Activated CD4-positive, alpha-beta T cell treated with anti-CD3 and anti-CD28 coated beads, Interleukin-2, amount 10 ng/mL, durations not matched to agents 24 days and 14 days (primary cell): ENCODE measurements at places on chromosomes 5 and 9. TPM values are rescaled to one million over a fixed set of nuclear protein-coding genes. Genes with fewer than 3 reads are reported as not detected.

The CCDC171 gene
- total RNA-seq, result 1.5 and 1.6 TPM in 2 replicates

DNA sequence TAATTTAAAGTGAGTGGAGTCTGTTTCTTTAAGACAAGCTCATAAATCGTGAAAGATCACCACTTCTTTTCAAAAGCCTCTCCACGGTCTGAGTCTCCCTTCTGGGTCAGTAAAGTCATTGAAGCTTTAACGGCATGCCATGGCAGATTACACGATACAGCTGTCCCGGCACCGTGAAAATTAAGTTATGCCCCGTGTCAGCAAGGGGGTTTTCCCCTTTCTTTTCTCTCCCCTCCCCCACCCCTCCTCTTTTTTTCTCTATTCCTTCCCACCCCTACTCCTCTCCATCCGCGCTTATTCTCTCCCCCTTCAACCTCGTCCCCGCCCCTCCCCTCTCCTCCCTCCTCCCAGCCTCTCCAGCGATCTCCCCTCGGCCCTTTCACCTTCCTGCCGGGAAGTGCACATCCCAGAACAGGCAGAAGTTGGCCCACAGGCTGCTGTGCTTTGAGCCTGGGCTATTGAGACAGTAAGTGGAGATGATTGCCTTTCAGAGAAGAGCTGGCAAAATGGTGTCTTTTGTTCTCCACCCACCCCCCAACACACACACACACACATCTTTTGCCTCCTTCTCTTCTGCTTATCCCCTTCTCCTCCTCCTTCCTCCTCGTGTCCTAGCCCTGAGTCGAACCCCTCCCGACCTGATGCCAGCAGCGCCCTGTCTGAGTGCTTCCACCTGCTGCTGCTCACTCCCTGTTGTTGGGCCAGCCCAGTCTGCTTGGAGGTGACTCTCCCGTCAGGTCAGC lies 44.1 kb downstream of the GAS1 start:
- no peak overlapping the region for H3K4me3 ChIP-seq
- no peak for DNase-seq
- H3K36me3 ChIP-seq, result no peaks in the 10 kb centered on the region
- H3K27me3 ChIP-seq, result peaks cover 38% of the 10 kb centered on the region

GRCh38 chr5:126508962-126509279 lies 85.7 kb downstream of the GRAMD2B start:
- peaks cover 9% of the 10 kb centered on the region for H3K4me1 ChIP-seq
- H3K36me3 ChIP-seq, result no peaks in the 10 kb centered on the region
- H3K27me3 ChIP-seq, result no peaks in the 10 kb centered on the region
- H3K4me3 ChIP-seq, result peak overlapping the region; percentile 13

The ZNF618 gene
- 0.14 and 0.19 TPM in 2 replicates for total RNA-seq

The SPATA31C2 gene
- total RNA-seq, result 0.09 and 0.24 TPM in 2 replicates

The PCDHB1 gene
- not detected in 2 replicates for total RNA-seq

The CDK9 gene
- total RNA-seq, result 79.1 and 96.4 TPM in 2 replicates

The NFIB gene
- total RNA-seq, result not detected in 2 replicates

The TICAM2 gene
- 0.86 and 1.0 TPM in 2 replicates for total RNA-seq

DNA sequence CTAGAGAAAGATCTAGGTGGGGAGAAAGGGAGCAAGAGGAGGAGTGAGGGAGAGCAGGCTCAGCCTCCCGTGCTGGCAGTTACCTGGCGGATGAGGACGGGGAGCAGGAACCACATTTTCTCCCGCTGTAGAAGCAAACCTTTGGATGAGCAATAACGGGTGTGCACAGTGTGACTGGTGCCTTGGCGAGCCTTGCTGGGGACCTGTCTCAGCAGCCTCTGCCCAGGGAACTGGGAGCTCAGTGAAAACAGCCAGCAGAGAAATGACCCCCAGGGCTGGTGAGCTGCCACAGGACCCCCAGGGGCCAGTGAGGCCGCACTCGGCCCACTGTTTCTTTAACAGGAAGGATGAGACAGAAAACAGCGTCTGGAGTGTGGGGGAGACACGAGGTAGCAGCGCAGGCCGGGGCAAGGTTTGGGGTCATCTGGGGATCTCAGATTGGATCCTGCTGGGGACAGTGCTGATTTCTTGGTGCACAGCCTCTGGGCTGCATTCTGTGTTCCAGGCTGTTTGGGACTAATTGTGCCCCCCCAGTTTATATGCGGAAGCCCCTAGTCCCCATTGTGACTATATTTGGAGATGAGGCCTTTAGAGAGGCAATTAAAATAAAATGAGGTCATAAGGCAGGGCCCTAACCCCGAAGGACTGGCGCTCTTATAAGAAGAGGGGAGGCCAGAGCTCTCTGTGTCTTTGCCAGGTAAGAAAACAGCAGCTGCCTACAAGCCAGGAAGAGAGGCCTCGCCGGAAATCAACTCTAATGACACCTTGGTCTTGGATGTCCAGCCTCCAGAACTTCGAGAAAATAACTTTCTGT lies 118.8 kb upstream of the PHYKPL start:
- no peaks in the 10 kb centered on the region for H3K36me3 ChIP-seq
- peaks cover 6% of the 10 kb centered on the region for H3K27me3 ChIP-seq
- no peak overlapping the region for H3K27ac ChIP-seq
- H3K4me3 ChIP-seq, result no peak overlapping the region
- peaks cover 2% of the 10 kb centered on the region for H3K4me1 ChIP-seq

GRCh38 chr5:145830594-145830993 lies 4.5 kb downstream of the PRELID2 start:
- no peak for DNase-seq
- no peak overlapping the region for H3K4me3 ChIP-seq
- H3K4me1 ChIP-seq, result peaks cover 9% of the 10 kb centered on the region
- H3K36me3 ChIP-seq, result no peaks in the 10 kb centered on the region
- no peak overlapping the region for H3K27ac ChIP-seq
- peaks cover 9% of the 10 kb centered on the region for H3K27me3 ChIP-seq

The PCSK1 gene
- not detected in 2 replicates for total RNA-seq

GRCh38 chr5:170142196-170142595 lies 36.5 kb downstream of the FOXI1 start:
- no peak overlapping the region for H3K27ac ChIP-seq
- H3K4me1 ChIP-seq, result no peaks in the 10 kb centered on the region
- H3K4me3 ChIP-seq, result no peak overlapping the region
- peaks cover 7% of the 10 kb centered on the region for H3K27me3 ChIP-seq
- H3K36me3 ChIP-seq, result no peaks in the 10 kb centered on the region

The FBP1 gene
- not detected in 2 replicates for total RNA-seq

- H3K27me3 ChIP-seq, result peaks cover 41% of the 10 kb centered on the region
- H3K4me1 ChIP-seq, result no peaks in the 10 kb centered on the region
- no peaks in the 10 kb centered on the region for H3K36me3 ChIP-seq
- no peak for DNase-seq
These were observed 6.8 kb upstream of the RECK start for GRCh38 chr9:36029765-36030528.

DNA sequence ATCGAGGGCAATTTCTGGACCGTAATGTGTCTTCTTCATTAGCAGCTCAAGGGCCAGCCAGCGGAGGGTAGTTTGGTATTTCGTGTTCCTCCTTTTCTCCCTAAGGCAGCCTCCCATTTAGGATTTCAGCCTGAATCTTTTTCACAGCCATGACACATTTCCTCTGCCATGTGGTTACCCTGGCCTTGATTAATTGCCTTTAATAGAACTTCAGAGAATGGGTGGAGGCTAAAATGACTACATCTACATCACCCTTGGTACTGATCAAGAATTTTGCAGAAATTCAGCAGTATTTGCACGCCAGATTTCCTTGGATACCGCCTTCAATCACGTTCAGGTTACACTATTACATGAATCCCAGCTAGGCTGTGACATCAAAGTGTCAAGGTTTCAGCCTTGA lies 58.0 kb downstream of the ADAMTS16 start:
- H3K4me3 ChIP-seq, result no peak overlapping the region
- H3K27ac ChIP-seq, result no peak overlapping the region
- H3K27me3 ChIP-seq, result peaks cover 1% of the 10 kb centered on the region
- no peak for DNase-seq

DNA sequence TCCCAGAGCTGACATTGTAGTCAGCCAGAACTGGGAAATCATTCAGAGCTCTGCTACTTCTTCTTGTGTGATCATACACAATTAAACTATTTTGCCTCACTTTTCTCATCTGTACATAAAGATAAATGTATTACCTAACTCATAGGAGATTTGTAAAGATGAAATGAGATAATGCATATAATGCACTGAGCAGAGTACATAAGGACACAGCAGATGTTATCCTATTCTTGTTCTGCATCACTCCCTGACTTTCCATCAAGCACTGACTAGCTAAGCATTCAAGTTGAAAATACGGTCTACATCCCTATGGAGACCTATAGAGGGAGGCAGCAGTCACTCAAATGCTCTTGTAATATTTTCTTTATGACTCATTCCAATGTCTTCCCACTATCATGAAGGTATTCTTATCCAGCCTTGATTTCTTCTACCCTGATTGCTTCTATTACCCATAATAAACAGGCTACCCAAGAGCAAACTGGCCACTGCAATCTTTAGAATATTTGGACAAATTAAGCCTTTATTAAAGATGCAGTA lies 16.3 kb upstream of the PRR16 start:
- H3K4me1 ChIP-seq, result no peaks in the 10 kb centered on the region
- H3K27me3 ChIP-seq, result no peaks in the 10 kb centered on the region
- no peak overlapping the region for H3K27ac ChIP-seq
- H3K4me3 ChIP-seq, result no peak overlapping the region
- DNase-seq, result no peak
- H3K36me3 ChIP-seq, result no peaks in the 10 kb centered on the region

The IRX2 gene
- total RNA-seq, result not detected in 2 replicates

DNA sequence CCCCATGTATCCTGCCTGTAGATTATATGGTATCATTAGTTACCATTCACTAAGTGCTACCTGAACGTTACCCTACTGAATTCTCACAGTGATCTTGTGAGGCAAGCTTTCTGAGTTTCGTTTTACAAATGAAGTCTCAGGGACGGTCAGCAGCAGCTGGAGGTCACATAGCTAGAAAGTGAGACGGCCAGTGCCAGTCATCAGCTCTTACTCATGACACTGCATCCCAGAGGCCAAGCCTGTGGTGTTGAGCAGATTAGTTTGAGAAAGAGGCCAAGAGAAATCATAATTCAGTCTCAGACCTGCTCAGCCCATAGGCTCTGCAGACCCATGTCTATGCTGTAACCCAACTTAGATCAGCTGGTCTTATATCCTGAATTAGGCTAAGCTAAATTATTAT lies 95.7 kb upstream of the EGFLAM start:
- DNase-seq, result no peak
- no peaks in the 10 kb centered on the region for H3K27me3 ChIP-seq
- no peak overlapping the region for H3K4me3 ChIP-seq
- H3K4me1 ChIP-seq, result no peaks in the 10 kb centered on the region
- H3K36me3 ChIP-seq, result no peaks in the 10 kb centered on the region

DNA sequence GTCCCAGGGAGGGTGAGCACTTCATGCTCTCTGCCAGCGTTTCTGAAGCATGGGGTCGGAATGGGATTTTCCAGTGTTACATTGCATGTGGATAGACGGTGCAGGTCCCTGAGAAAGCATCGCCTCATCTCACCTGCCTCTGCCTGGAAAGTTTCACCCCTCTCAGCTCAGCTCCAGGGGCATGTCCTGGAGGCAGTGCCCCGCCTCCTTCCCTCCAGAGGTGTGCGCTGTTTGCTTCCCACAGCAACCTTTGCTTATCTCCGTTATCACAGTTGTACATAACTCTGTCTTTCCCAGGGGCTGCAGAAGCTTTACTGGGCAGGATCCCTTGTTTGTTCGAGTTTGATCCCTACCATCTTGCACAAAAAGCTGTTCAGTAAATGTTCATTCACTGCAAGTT lies 10.7 kb upstream of the CREBRF start:
- DNase-seq, result no peak
- no peak overlapping the region for H3K4me3 ChIP-seq

DNA sequence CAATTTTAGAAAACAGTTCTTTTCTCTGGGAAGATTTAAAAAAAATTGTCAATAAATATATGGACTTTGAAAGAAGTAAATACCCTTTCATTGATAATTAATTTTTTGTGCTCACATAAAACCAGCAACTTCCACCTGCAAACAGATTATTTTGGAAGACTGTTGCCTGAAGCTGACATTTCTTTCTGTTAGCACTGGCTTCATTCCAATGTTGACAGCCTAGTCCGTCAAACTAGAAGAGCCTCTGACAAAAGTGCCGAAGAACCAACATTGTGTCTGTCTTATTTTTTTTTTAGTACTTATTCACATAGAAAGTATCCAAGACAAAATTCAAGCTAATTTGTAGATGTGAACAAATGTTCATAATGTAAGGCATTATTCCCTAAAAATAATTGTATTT lies 108.6 kb upstream of the TMEM161B start:
- no peak overlapping the region for H3K4me3 ChIP-seq
- no peak for DNase-seq
- no peak overlapping the region for H3K27ac ChIP-seq
- H3K27me3 ChIP-seq, result no peaks in the 10 kb centered on the region
- H3K4me1 ChIP-seq, result peaks cover 3% of the 10 kb centered on the region

The SPARC gene
- not detected in 2 replicates for total RNA-seq

The PCDHA1 gene
- total RNA-seq, result not detected in 2 replicates

The LPCAT1 gene
- total RNA-seq, result 93.2 and 95.6 TPM in 2 replicates

The PHYHD1 gene
- total RNA-seq, result 0.45 and 0.47 TPM in 2 replicates

GRCh38 chr9:137088121-137088520 lies 1.3 kb downstream of the MAN1B1 start:
- H3K4me3 ChIP-seq, result peak overlapping the region; percentile 90
- H3K27me3 ChIP-seq, result peaks cover 3% of the 10 kb centered on the region
- peaks cover 25% of the 10 kb centered on the region for H3K36me3 ChIP-seq
- H3K27ac ChIP-seq, result peak overlapping the region; percentile 91

The MLANA gene
- total RNA-seq, result not detected in 2 replicates

DNA sequence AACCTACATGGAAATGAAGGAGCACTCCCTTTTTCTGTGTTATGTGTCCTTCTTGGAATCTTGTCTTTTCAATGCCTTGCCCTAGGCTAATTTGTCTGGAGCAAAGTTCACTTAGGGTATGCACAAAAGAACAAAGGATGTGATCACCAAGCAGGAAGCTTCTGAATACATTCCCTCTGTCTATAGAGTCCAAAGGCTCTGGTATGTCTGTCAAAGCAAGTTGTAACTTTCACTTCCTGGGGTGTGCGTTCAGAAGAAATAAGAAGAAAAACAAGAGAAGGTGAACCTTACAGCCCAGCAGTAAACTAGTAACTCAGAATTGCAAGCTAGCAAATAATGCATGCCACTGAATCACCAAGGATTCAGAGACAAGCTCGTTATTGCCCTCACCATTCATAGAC lies 31.7 kb upstream of the CDH6 start:
- no peaks in the 10 kb centered on the region for H3K36me3 ChIP-seq
- H3K27ac ChIP-seq, result no peak overlapping the region
- H3K4me3 ChIP-seq, result no peak overlapping the region
- H3K27me3 ChIP-seq, result no peaks in the 10 kb centered on the region

DNA sequence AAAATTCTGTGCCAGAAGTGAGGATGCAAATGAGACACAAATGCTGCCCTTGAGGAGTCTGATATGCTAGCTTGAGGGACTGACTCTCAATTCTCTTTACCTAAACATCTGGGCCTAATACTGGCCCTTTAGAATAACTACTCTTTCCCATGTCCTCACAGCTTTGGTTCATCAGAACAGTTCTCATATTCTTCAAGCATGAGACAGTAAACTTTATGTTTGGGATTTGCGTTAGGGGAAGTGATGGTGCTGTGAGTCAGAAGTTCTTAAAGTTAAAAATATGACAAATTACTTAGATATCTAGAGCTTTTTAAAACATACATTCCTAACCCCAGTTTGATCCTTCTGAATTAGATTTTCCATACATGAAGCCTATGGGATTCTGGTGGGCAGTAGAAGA lies 665.0 kb upstream of the RGMB start:
- no peaks in the 10 kb centered on the region for H3K4me1 ChIP-seq
- no peaks in the 10 kb centered on the region for H3K36me3 ChIP-seq
- H3K27ac ChIP-seq, result no peak overlapping the region
- no peaks in the 10 kb centered on the region for H3K27me3 ChIP-seq
- no peak for DNase-seq

- H3K4me3 ChIP-seq, result no peak overlapping the region
- no peaks in the 10 kb centered on the region for H3K27me3 ChIP-seq
- no peak for DNase-seq
- no peaks in the 10 kb centered on the region for H3K4me1 ChIP-seq
- no peak overlapping the region for H3K27ac ChIP-seq
These were observed 68.2 kb downstream of the ADCY2 start for GRCh38 chr5:7464182-7464581.

The DBH gene
- not detected in 2 replicates for total RNA-seq

The NKD2 gene
- 3.3 and 4.0 TPM in 2 replicates for total RNA-seq

The PCDHGB3 gene
- 0.40 and 0.49 TPM in 2 replicates for total RNA-seq
